RWPE1 (cell line): ENCODE measurements at places on chromosomes 2 and 18.

DNA sequence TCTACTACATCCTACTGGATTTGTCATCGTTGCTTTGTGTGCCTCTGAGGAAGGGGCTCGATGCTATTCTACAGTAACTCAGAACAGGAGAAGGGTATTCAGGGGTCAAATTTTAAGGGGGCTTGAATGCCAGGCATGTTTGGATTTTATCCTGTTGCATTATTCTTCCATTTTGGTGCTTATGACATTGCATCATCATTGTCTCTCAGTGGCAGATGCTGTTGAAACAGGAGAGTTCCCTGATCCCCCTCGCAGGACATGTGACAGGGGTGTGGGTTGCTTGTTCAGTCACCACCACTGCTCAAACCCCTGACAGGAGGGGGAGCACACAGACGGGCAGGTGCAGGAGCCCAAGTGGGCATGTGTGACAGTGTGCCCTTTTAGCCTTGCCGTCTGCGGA lies 156.7 kb downstream of the SLC4A3 start:
- no peak for DNase-seq

GRCh38 chr18:40066368-40066767 lies 1888.7 kb upstream of the PIK3C3 start:
- no peak for DNase-seq

DNA sequence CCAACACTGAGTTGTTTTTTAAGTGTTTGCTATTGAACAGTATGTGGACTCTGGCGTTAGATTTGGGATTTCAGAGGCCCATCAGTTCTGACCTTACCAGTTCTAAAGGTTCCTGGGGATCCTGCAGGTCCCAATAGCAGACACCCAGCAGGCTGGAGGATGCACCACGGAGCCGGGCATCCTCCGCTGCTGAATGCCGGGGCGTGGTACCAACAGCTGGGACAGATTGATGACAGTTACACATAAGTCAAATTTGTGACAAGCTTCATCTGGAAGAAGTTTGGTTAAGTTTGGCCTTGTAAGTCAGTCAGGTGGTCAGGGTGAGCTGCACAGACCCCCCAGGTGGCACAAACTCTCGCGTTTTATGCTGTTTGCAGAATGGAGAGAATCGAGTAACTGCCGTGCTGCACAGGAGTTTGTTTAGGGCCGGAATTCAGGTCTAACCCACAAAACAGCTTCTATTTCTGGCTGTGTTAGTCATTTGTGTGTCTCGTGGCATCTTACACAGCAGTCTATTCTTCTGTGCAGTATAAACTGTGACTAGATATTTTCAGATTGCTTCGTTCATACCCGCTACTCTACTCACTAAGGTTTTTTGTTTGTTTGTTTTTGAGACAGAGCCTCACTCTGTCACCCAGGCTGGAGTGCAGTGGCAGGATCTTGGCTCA lies 19.2 kb downstream of the CTDP1 start:
- no peak for DNase-seq

DNA sequence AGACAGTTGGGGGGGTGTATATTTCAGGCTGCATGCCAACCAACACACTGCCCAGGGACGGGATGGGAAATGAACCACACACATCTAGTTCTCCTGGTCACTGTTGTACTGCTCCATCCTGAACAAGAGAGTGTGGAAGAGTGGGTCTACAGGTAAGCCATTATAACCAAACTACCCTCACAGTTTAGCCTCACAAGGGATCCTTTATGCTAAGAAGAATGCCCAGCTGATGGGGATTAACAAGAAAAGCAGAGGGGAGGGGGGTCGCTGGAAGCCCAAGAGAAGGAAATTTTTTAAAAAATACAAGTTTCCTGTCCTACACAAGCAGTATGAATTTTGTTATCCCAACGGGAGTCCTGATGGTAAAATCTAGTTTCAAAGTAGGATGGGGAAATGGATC lies 16.1 kb downstream of the SPRED2 start:
- no peak for DNase-seq

- no peak for DNase-seq
Measured at GRCh38 chr2:202135091-202135874, 62.2 kb downstream of the KIAA2012 start.

GRCh38 chr2:15170070-15170775 lies 390.9 kb downstream of the NBAS start:
- no peak for DNase-seq

DNA sequence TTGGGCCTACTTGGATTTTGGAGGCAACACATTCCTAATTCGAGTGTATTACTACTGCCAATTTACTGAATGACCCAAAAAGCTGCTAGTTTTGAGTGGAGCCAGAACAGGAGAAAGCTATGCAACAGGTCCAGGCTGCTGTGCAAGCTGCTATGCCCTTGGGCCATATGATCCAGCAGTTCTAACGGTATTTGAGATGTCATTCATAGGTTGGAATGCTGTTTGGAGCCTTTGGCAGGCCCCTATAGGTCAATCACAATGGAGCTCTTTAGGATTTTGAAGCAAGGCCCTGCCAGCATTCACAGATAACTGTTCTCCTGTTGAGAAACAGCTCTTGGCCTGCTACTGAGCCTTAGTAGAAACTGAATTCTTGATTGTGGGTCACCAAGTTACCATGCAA lies 368.7 kb downstream of the CDH19 start:
- no peak for DNase-seq

DNA sequence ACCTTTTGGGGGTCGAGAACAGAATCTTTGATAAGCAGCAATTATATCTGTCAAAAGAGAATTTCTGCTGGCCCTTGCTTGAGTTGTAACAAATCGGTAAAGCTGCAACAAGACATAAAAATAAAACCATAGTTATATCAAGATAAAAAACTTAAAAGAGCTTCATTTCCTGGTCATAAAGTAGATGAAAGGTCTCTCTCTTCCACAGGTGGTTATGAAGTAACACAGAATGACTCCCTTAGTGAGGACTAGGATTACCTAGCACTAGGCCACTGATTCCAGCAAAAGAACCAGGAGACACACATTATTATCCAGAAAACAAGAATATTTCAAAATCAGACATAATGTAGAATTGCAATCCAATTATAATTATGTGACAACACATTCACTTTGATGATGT lies 5.4 kb downstream of the AFG3L2 start:
- no peak for DNase-seq

DNA sequence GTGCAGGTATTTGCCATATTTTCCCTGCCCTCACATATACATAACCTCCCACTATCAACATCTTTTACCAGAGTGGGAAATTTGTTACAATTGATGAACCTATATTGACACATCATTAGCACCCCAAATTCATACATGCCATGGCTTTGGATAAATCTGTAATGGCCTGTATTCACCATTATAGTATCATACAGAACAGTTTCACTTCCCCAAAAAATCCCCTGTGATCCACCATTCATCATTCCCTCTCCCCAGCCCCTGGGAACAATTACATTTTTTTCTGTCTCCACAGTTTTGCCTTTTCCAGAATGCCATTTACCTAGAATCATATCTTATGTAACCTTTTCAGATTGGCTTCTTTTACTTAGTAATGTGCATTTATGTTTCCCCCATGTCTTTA lies 494.5 kb downstream of the RNF144A start:
- no peak for DNase-seq

DNA sequence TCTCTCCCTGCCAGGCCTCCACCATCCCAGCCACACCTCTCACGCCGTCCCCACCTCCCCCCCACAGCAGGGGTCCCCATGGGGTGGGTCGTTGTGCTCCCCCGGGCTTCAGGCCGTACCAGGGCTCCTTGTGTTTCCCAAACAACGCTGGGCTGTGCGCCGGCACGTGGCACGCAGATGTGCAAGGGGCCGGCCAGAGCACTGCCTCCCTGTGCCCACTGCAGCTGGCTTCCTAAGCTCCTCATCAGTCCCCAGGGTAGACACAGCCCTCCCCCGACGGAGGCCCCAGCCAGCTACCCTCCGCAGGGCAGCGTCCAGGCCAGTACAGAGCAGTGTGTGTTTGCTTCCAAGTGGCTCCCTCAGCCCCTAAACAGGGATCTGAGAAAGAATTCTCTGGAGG lies 34.0 kb downstream of the BIN1 start:
- DNase-seq, result no peak

DNA sequence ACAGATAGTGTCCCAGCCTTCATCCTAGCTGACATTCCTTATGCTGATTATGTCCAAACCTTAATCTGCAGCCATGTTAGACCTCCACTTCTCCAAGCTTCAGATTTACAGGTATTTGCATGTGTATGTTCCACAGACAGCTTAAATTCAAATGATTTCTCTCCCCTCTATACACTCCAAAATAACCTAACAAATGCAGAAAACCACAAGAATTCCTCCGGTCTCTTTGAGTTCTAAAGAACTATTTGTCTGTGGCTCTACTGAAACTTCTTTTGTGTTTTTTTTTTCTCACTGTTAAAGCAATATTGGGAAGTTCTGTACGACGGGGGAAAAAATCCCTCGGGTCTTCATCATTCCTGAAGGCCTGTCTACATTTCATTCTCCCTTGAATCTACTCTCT lies 8.6 kb downstream of the NDUFS1 start:
- no peak for DNase-seq

DNA sequence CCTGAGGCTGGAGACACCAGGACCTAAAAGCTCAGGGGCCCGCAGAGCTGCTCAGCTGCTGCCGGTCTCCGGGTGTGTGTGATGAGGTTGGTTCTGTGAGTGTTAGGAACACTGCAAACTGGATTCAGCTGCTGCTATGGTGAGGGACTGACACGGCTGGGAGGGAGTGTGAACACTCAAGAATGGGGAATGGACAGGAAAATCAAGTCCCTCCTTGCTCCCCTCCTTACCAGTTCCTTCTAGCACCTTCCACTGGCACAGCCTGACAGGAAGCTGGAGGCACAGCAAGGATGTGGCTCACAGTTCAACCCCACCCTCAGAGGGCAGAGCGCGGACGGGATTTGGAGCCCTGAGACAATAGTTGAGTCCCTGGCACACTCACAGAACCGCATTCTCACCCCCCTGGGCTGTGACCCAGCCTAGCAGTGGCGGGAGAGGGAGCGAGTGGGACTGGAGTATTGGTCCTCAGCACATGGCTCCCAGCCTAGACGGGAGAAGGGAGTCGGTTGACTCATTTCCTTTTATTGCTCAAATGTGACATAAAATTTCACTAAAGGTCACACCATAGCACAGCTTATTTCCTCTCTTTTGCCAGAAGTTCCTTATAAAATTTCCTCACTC lies 42.5 kb downstream of the LRRC30 start:
- peak; percentile 36 for DNase-seq

- no peak for DNase-seq
Measured at GRCh38 chr2:23509596-23510292, 124.8 kb downstream of the KLHL29 start.

DNA sequence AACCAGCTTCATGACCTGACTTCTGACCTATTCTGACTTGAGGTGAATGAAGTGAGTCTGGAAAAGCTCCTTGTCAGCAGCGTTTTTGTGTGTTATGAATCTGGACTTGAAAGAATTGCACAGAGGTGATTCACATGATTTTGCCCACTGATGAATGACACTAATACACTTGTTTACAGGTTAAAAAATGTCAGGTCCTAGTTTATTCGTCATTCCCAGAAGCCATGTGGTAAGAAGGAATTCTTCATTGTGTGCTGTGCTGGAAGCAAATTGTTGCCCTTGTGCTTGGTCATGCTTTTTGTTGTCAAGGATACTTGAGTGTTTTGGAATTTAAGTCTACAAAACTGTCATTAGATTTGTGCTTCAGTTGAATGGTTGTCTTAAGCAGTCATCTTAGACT lies 15.5 kb downstream of the SEC11C start:
- no peak for DNase-seq

DNA sequence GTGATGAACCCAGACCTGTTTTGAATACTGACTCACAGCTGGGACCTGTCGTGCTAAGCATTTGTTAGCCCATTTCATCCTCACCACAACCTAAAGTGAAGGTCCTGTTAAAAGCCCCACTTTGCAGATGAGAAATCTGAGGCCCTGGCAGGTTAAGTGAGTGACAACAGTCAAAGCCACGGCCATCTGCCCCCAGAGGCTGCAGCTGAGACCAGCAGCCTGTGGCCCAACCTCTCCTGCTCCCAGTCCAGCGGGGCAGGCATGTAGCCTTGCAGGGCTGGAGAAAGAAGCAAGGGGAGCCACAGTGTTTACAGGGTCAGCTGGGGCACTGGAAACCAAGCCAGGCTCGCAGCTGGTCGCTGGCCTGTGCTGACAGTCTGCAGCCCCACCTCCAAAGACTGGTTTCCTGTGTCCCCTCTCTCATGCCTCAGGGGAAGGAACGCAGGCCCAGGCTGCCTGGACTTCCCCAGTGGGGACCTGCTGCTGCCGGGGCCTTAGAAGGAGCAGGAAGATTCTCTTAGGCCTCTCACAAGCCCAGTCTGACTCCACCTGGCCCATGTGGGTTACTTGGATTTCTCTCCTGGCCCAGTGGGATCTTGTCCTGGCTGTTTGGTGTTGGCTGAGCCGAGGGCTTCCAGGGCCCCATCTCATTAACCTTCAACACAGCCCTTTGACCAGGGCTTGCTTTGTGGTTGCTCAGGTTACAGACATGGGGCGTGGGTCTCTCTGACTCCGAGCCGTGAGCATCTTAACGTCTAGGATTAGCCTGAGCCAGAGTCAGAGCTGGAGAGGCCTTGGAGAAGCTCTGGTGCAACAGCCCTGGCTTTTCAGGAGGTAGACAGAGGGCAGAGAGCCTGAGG lies 1.7 kb downstream of the INPP5D start:
- DNase-seq, result no peak

- peak; percentile 23 for DNase-seq
Measured at GRCh38 chr18:7084080-7085065, 33.2 kb downstream of the LAMA1 start.

DNA sequence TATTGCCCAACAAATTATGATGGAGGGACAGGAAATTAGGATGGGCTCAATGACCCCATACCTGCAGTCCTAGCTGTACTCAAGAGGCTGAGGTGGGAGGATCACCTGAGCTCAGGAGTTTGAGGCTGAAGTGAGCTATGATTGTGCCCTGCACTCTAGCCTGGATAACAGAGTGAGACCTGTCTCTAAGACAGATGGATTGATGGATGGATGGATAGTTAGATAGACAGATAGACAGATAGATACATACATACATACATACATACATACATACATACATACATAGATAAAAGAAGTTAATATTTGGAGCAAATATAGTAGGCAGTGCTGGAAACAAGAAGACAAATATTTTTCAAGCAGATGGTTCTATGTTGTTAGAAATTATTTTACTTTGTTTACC lies 78.1 kb upstream of the PROKR1 start:
- no peak for DNase-seq

- no peak for DNase-seq
Measured at GRCh38 chr2:9222239-9222892, 15.8 kb downstream of the ASAP2 start.

DNA sequence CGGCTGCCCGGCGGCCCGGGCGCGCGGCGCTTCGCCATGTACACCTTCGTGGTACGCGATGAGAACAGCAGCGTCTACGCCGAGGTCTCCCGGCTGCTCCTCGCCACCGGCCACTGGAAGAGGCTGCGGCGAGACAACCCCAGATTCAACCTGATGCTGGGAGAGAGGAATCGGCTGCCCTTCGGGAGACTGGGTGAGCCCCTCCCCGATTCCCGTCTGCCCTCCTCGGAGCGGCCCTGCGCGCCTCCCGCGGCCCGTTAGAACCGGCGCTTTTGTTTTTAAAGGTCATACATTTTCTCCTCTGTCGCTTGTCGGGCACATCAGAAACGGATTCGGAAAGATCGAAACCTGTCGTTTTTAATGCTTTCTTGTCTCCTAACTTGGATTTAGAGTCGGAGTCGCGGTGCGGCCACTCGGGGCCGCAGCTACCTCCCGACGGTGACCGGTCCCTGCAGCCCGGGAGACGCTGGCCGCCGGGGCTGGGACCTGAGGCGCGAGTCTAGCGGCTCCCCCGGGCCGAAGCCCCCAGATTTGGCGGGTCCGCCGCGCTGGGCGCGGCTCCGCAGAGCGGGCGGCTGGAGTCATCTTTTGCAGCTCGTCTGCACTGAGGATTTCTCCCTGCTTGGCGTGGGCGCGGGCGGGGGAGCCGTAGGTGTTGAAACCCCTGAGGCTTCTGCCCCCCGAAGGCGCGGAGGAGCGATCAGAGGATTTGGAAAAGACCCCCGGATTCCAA lies 519 bp downstream of the TTL start:
- peak; percentile 70 for DNase-seq
